ENCODE measurements at places on chromosomes 2 and 18. TPM values are rescaled to one million over a fixed set of nuclear protein-coding genes. Genes with fewer than 3 reads are reported as not detected.

The EGR4 gene
- total RNA-seq, result not detected

The TAF4B gene
- total RNA-seq, result 2.8 TPM

The MYO7B gene
- total RNA-seq, result not detected

The IL1B gene
- 1.4 TPM for total RNA-seq

The ODC1 gene
- total RNA-seq, result 40.5 TPM

The NETO1 gene
- total RNA-seq, result not detected

The DYNAP gene
- not detected for total RNA-seq

The SP140 gene
- total RNA-seq, result 0.58 TPM

The IL37 gene
- total RNA-seq, result 1.7 TPM

The GREB1L gene
- total RNA-seq, result 6.0 TPM

The IRS1 gene
- 28.6 TPM for total RNA-seq

The TUBA3E gene
- not detected for total RNA-seq

The RGPD3 gene
- not detected for total RNA-seq

The DGUOK gene
- total RNA-seq, result 78.7 TPM

The DPY30 gene
- 109 TPM for total RNA-seq

All from PC-9 (cell line).